ENCODE measurements at places on chromosomes 13 and 19.
A peak's percentile ranks its signal among the peaks of the same experiment; 100 is the strongest.

DNA sequence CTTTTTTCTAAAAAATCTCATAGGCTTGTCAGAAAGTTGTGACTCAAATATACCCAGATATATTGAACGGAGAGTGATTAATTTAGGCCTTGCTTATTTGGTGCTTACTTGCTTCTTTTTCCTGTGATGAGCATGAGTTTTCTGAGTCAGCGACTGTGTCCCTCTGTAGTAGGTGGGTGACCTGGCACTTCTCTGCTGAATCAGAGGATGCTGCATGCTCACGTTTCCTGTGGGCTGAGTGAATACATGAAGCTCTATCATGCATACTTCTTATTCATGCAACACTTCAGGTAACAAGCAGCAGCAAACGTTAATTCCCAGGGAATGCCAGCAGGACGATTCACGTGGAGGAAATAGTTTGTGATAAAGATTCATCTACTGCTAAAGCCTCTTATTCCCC lies 245.0 kb downstream of the KLF5 start:
- no peak for DNase-seq

GRCh38 chr13:40476175-40476958 lies 190.1 kb downstream of the FOXO1 start:
- no peak for DNase-seq

- no peak for DNase-seq
Measured at GRCh38 chr19:11624069-11624463, 26.8 kb downstream of the ZNF627 start.

- no peak for DNase-seq
Measured at GRCh38 chr13:77136902-77137420, 110.0 kb upstream of the FBXL3 start.

GRCh38 chr19:28242317-28242927 lies 970.5 kb downstream of the UQCRFS1 start:
- peak; percentile 7 for DNase-seq

DNA sequence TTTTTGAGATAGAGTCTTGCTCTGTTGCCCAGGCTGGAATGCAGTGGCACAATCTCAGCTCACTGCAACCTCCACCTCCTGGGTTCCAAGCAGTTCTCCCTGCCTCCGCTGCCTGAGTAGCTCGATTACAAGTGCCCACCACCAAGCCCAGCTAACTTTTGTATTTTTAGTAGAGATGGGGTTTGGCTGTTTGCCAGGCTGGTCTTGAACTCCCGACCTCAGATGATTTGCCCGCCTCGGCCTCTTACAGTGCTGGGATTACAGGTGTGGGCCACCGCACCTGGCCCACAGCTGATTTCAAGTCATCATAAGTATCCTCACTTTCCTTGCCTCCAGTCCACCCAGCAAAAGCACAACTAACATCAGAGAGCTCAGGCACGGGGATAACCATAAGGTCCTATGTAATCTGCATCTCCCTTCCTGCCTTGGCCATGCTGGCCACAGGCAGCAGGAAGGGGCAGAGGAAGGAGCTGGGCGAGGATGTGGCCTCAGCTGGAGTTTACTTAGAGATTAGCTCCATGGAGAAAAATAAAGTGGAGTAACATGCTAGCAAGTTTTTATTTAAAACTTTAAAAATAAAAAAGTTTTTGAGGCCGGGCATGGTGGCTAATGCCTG lies 22.9 kb upstream of the ADGRE1 start:
- no peak for DNase-seq

GRCh38 chr19:51480590-51480989 lies 2.3 kb downstream of the CEACAM18 start:
- DNase-seq: no peak

GRCh38 chr19:50659318-50660087 lies 10.3 kb downstream of the C19orf81 start:
- DNase-seq: peak; percentile 15

GRCh38 chr19:43759515-43759914 lies 4.8 kb upstream of the SMG9 start:
- DNase-seq: no peak

DNA sequence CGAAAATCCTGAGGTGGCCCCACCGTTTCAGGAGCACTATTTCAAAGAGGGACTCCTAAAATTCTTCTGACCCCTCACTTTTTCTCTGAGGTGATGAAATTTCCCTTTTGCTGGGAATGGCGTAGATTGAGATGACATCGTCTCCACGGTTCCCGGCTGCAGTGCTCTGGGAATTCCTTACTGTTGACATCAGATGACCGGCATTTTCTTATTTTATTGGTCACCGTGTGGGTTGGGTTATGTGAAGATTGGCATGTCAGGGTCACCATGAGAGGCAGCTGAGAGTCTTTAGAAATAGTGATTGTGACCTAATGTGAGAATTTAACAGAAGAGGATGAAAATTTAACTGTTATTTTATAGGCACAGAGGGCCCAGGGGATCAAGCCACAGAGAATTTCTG lies 356.7 kb downstream of the FGF9 start:
- no peak for DNase-seq

GRCh38 chr19:23771761-23772674 lies 13.3 kb upstream of the ZNF681 start:
- DNase-seq: no peak

GRCh38 chr19:39264306-39265290 lies 3.6 kb upstream of the IFNL2 start:
- peak; percentile 61 for DNase-seq

- no peak for DNase-seq
Measured at GRCh38 chr13:32938907-32939306, 77.3 kb upstream of the KL start.

DNA sequence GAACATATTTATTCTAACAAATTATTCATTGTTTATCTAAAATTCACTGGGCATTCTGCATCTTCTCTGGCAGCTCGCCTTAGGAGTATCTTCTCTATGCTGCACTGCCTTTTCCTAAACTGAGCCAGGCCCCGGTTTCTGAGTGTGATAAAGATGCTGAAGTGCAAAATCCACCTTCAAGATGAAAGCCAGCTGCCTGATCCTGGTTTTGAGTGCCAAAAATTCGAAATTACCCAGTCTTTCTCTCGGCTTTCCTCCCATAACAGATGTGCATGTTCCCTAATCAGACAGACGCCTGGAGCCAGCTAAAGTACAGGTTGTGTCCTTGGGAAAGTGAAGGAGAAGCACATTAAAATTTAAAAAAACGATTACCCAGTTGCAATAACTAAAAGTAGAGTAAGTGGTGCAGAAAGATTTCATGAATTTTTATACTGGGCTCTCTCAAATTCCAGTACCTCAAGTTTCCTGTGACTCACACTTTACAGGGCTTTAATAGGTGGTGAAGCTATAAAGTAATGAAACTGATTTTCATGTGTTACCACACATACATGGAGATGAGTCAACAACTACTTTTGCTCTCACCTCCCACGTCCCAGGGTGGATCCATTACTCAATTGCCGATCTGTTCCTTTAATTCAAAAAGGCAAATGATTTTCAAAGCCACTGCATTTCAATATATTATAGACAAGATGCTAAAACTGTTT lies 65.0 kb upstream of the GTF2F2 start:
- no peak for DNase-seq

All from NCI-H1417 (cell line).